ENCODE measurements at places on chromosomes 2 and 18. TPM values are rescaled to one million over a fixed set of nuclear protein-coding genes. Genes with fewer than 3 reads are reported as not detected.

Gene LBH
- 11.8 TPM for polyA plus RNA-seq

Gene ASB18
- polyA plus RNA-seq: not detected

Gene PTH2R
- polyA plus RNA-seq: not detected

Gene DSG1
- polyA plus RNA-seq: not detected

Gene RSAD2
- polyA plus RNA-seq: 0.81 TPM

Gene TSPYL6
- polyA plus RNA-seq: not detected

Gene GREB1L
- polyA plus RNA-seq: 0.52 TPM

Gene ZSWIM2
- not detected for polyA plus RNA-seq

Gene IHH
- 29.2 TPM for polyA plus RNA-seq

Gene LOXHD1
- polyA plus RNA-seq: 0.27 TPM

Gene ALS2
- polyA plus RNA-seq: 8.6 TPM

DNA sequence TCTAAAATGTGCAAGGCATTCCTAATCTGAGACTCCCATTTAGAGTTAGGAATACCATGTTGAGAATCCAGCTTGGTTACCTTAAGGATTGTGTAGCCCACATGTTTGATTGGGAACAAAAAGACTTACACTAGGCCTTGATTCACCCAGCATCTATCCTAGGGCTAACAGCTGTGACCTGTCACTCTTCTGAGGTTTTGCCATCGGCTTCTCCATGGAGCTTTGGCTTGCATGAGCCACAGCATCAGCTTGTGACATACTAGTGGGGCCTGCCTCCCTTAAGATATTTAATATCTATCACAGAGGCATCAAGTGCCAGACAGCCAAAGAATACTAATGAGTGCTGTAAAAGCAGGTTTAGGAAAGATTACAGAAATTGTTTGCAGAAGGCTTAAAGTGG is 241.3 kb upstream of the UBE2E3 start:
- H3K4me3 ChIP-seq: no peak overlapping the region
- no peak for DNase-seq
- no peaks in the 10 kb centered on the region for H3K4me1 ChIP-seq
- no peaks in the 10 kb centered on the region for H3K27me3 ChIP-seq
- no peaks in the 10 kb centered on the region for H3K36me3 ChIP-seq

DNA sequence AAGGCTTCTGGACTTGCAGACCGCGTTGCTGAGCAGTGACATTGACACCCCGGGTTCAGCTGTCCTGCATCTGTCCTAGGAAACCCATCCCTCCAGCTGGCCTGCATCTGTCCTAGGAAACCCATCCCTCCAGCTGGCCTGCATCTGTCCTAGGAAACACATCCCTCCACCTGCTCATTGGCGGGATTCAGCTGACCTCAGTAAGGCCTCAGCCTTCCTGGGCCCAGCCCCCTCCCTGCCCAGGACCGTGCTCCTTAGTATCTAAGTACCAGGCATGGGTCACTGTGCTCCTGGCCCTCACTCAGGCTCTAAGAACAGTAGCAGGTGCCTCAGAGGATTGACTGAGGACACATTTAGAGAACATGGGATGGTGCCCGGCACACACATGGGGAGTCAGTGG is 1.2 kb downstream of the MLPH start:
- H3K27me3 ChIP-seq: peaks cover 19% of the 10 kb centered on the region
- H3K27ac ChIP-seq: no peak overlapping the region
- DNase-seq: no peak
- H3K36me3 ChIP-seq: no peaks in the 10 kb centered on the region
- no peaks in the 10 kb centered on the region for H3K4me1 ChIP-seq

DNA sequence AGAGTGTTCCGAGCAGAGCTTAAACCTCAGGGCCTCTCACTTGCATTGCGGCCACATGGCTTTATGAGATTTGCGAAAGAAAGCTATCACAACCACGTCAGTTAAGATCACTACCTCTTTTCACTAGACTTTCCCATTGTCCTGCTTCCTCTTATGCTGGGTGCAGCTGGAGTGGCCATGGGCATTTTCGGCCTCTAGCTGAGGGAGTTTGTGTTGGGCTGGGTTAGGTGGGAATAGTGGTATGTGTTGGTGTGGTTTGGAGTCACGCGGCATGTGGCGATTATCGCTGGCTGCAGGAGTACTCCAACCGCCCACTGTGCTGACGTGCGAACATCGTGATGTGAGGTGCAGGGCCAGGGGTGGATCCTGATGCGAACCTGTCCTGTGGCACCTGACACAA is 27.1 kb downstream of the RALB start:
- no peak overlapping the region for H3K27ac ChIP-seq
- H3K4me1 ChIP-seq: no peaks in the 10 kb centered on the region
- H3K4me3 ChIP-seq: no peak overlapping the region
- DNase-seq: no peak
- H3K27me3 ChIP-seq: no peaks in the 10 kb centered on the region

DNA sequence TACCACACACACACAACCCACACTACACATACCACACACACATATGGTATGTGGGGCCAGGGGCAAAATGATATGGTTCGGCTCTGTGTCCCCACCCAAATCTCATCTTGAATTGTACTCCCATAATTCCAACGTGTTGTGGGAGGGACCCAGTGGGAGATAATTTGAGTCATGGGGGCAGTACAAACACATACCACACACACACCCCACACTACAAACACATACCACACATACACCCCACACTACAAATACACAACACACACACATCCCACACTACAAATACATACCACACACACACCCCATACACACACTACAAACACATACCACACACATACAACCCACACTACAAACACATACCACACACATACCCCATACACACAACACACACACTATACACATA is 117.8 kb downstream of the TTC32 start:
- no peak for DNase-seq
- no peak overlapping the region for H3K4me3 ChIP-seq
- H3K27me3 ChIP-seq: no peaks in the 10 kb centered on the region
- H3K27ac ChIP-seq: no peak overlapping the region
- H3K4me1 ChIP-seq: no peaks in the 10 kb centered on the region

DNA sequence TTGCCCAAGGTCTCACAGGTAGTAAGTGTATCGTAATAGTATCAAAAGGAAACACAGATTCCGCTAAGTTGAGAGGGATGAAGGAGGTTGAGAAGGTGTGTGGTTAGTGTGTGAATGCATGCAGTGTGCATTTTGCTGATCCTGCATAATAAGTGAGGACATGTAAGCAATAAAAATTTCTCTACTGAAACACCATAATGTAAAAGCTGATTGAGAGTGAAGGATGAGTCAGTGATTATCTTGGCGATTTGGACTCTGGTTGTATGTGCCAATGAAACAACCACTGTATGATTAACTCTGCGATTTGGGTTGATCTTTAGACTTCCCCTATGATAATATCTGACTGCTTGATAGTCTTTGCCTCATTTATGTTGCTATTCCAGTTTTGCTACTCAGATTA is 16.7 kb upstream of the ADGRF3 start:
- H3K36me3 ChIP-seq: no peaks in the 10 kb centered on the region
- H3K27ac ChIP-seq: no peak overlapping the region
- H3K27me3 ChIP-seq: no peaks in the 10 kb centered on the region
- H3K4me3 ChIP-seq: no peak overlapping the region

DNA sequence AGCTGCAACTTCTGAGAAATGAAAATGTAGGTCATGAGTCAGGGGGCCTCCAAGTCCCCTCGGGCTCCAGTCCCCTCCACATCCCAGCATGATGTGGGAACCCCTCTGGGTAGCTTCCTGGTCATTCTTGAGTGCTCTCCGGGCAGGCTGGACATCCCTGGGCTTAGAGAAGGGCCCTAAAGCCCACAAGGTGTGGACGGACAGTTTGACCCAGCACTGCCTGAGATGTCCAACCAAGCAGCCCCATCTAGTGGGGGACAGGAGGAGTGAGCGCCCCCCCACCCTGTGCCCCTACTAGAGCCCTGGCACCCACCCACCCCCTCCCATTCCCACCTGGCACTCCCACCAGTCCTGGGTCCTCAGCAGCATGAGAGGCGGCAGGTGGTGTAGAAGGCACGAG is 46.0 kb downstream of the CYP27C1 start:
- peak; percentile 44 for DNase-seq
- no peaks in the 10 kb centered on the region for H3K36me3 ChIP-seq
- H3K4me3 ChIP-seq: no peak overlapping the region
- H3K27me3 ChIP-seq: no peaks in the 10 kb centered on the region
- H3K4me1 ChIP-seq: peaks cover 15% of the 10 kb centered on the region
- no peak overlapping the region for H3K27ac ChIP-seq

- no peaks in the 10 kb centered on the region for H3K27me3 ChIP-seq
- H3K4me3 ChIP-seq: no peak overlapping the region
- no peak for DNase-seq
- no peaks in the 10 kb centered on the region for H3K36me3 ChIP-seq
These were observed 98.3 kb upstream of the OTOS start for GRCh38 chr2:240238786-240239185.

DNA sequence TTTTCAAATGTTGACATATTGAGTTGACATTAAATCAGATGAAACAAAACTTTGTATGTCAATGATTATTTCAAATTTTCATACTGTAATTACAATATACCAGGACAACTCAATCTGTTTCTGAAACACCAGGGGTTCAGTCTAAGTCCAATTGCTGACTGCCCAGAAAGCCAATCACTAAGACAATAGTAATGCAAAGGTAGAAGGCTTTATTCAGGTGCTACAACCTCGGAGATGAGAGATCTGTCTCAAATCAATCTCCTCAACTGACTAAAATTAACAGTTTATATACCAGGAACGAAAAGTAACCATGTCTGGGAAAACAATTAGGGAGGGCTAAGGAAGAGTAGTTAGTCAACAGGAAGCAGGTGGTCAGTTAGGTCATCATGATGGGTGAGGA is 1400.4 kb downstream of the SUCLG1 start:
- no peak for DNase-seq
- H3K36me3 ChIP-seq: no peaks in the 10 kb centered on the region
- no peaks in the 10 kb centered on the region for H3K27me3 ChIP-seq
- H3K27ac ChIP-seq: no peak overlapping the region
- no peak overlapping the region for H3K4me3 ChIP-seq

GRCh38 chr18:6486313-6486712 is 71.6 kb upstream of the L3MBTL4 start:
- no peak overlapping the region for H3K4me3 ChIP-seq
- H3K27me3 ChIP-seq: no peaks in the 10 kb centered on the region
- H3K27ac ChIP-seq: no peak overlapping the region
- no peaks in the 10 kb centered on the region for H3K36me3 ChIP-seq
- H3K4me1 ChIP-seq: no peaks in the 10 kb centered on the region

DNA sequence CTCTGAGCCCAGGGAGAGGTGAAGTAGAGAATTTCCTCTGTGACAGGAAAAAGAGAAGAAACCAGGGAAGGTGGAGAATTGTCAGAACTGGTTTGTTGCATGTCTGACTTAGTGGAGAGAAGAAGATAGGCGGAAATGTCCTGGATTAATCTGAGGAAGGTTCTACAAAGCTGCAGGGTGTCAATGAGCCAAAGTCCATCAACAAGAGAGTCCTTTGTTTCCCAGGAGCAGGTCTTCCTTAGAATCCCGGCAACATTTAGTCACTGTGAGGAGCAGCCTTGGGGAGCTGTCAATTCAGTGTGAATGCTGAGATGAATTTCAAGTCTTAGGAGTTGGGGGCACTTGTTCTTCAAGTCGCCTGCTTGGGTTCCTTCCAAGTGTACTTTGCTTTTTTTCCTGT is 88.4 kb upstream of the CELF4 start:
- H3K4me1 ChIP-seq: no peaks in the 10 kb centered on the region
- DNase-seq: no peak
- H3K27me3 ChIP-seq: no peaks in the 10 kb centered on the region
- H3K36me3 ChIP-seq: no peaks in the 10 kb centered on the region
- H3K4me3 ChIP-seq: no peak overlapping the region
- H3K27ac ChIP-seq: no peak overlapping the region

DNA sequence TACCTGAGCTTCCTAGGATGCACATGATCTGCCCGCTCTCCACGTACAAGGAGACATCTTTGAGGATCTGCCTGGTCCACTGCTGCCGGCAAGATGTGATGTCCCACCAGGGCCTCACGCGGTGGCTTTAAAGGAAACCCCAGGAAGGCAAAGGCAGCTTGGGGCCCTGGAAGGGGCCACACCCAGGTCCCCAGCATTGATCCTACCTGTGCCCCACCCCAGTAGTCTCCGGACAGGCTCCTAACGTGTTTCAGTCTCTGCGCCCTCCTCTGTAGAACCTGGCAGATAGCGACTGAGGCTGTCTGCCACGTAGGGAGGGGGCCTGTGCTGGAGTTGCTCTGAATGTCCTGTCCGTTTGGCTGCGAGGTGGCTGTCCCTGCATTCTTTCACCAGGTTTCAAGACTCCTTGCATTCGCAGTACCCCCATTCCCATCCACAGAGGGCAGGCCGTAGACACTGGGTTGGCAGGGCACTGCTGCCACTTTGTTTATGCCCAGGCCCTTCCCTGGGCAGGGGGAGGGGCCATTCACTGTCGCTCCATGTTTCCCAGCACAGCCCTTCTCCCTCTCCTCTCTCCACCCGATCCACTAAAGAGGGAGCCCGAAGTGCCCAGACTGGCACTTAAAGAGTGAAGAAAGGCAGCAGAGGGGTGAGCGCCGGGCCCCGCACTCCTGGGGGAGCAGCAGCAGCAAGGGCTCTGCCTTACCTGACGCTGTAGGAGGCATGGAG is 644 bp downstream of the ABCG5 start:
- peak overlapping the region; percentile 14 for H3K27ac ChIP-seq
- H3K4me3 ChIP-seq: peak overlapping the region; percentile 54
- H3K27me3 ChIP-seq: no peaks in the 10 kb centered on the region
- peaks cover 20% of the 10 kb centered on the region for H3K36me3 ChIP-seq
- DNase-seq: peak; percentile 35
- H3K4me1 ChIP-seq: no peaks in the 10 kb centered on the region

DNA sequence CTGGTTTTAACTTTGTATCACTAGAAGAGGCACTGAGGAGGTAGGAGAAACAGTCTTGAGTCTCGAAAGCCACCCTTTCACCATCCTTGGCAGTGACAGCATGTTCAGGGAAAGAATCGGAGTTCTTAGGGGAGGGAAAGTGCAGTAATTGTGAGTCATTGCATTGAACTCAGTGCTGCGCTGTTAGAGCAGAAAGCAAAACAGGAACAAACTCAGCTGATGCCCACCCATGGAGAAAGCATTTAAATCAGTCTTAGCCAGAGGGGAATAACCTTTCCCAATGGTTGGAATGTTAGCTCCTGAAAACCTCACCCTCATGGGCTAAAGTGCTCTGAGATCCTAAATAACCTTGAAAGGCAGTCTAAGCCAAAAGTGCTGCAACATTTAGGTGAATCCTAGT is 845.6 kb upstream of the CNTNAP5 start:
- DNase-seq: no peak
- H3K4me1 ChIP-seq: no peaks in the 10 kb centered on the region
- no peak overlapping the region for H3K4me3 ChIP-seq
- no peak overlapping the region for H3K27ac ChIP-seq
- H3K27me3 ChIP-seq: no peaks in the 10 kb centered on the region
- H3K36me3 ChIP-seq: no peaks in the 10 kb centered on the region

- DNase-seq: peak; percentile 70
- H3K36me3 ChIP-seq: no peaks in the 10 kb centered on the region
- no peaks in the 10 kb centered on the region for H3K27me3 ChIP-seq
- peak overlapping the region; percentile 83 for H3K27ac ChIP-seq
- peaks cover 4% of the 10 kb centered on the region for H3K4me1 ChIP-seq
These were observed 1.4 kb downstream of the FZD5 start for GRCh38 chr2:207768168-207768865.

GRCh38 chr2:19548116-19548515 is 189.7 kb upstream of the OSR1 start:
- DNase-seq: no peak
- H3K36me3 ChIP-seq: no peaks in the 10 kb centered on the region
- no peaks in the 10 kb centered on the region for H3K4me1 ChIP-seq

- no peak overlapping the region for H3K27ac ChIP-seq
- H3K36me3 ChIP-seq: peaks cover 2% of the 10 kb centered on the region
- H3K4me1 ChIP-seq: peaks cover 8% of the 10 kb centered on the region
These were observed 7.3 kb downstream of the MYO5B start for GRCh38 chr18:50187659-50188058.

Measured in small intestine (tissue), 16 donors.